ENCODE measurements at places on chromosomes 12 and 14.

- no peak for DNase-seq
Observed at GRCh38 chr14:73742520-73743238, 28.5 kb upstream of the PNMA1 start.

GRCh38 chr14:94116701-94117100, 6.2 kb downstream of the IFI27 start:
- DNase-seq: no peak

DNA sequence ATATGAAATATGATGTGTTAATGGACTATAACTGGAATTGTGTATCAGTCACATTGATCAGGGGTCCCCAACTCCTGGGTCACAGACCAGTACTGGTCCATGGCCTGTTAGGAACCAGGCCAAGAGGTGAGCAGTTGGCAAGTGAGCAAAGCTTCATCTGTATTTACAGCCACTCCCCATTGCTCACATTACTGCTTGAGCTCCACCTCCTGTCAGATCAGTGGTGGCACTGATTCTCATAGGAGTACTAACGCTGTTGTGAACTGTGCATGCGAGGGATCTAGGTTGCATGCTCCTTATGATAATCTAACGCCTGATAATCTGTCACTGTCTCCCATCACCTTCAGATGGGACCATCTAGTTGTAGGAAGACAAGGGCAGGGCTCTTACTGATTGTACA, 72.3 kb downstream of the CDK17 start:
- DNase-seq: no peak

DNA sequence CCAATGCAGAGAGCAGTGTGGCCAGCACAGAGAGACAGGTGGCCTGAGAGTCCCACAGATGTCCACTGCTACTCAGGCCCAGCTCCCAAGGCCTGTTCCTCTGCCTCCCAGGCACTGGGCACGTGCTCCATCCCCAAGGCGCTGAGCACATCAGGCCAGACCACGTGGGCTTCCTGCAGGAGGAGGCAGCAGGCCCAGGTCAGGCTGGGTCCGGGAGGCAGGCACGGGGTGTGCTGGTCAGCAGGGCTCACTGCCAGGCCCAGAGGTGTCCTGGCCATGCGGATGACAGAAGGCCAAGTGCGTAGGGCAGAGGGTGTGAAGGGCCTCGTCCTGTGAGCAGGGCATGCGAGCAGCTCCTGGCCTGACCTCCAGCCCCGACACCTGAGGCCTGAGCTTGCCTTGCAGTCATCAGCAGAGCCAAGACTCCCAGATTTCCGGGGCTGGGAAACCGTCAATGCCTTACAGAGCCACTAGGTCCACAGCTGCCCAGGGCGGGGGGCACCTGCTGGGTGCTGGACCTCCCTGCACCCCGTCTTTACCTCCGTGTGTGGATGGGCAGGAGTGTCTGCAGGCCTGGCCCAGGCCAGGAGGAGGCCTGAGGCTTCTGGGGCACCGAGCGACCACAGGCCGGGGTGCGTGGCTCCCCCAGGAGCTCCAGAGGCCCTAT, 14.9 kb downstream of the TRMT61A start:
- DNase-seq: no peak

- no peak for DNase-seq
Observed at GRCh38 chr12:124915239-124916236, 1.1 kb upstream of the UBC start.

DNA sequence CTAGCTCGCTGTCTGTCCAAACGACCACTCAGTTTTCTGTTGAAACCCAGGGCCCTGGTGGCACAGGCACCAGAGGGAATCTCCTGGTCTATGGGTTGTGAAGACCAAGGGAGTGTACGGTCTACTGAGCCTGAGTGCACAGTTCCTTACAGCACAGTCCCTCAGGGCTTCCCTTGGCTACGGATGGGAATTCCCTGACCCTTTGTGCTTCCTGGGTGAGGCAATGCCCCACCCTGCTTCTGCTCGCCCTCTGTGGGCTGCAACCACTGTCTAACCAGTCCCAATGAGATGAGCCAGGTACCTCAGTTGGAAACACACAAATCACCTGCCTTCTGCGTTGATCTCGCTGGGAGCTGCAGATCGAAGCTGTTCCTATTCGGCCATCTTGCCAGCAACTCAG, 22.6 kb downstream of the GPHN start:
- no peak for DNase-seq

GRCh38 chr14:78509516-78509915, 339.3 kb downstream of the NRXN3 start:
- DNase-seq: no peak

GRCh38 chr12:5432011-5432400, at the start of gene NTF3:
TSS of gene NTF3 (plus strand) at chr12:5432108. CDS start at chr12:5432325, 217 bp downstream.
- DNase-seq: peak; percentile 79

DNA sequence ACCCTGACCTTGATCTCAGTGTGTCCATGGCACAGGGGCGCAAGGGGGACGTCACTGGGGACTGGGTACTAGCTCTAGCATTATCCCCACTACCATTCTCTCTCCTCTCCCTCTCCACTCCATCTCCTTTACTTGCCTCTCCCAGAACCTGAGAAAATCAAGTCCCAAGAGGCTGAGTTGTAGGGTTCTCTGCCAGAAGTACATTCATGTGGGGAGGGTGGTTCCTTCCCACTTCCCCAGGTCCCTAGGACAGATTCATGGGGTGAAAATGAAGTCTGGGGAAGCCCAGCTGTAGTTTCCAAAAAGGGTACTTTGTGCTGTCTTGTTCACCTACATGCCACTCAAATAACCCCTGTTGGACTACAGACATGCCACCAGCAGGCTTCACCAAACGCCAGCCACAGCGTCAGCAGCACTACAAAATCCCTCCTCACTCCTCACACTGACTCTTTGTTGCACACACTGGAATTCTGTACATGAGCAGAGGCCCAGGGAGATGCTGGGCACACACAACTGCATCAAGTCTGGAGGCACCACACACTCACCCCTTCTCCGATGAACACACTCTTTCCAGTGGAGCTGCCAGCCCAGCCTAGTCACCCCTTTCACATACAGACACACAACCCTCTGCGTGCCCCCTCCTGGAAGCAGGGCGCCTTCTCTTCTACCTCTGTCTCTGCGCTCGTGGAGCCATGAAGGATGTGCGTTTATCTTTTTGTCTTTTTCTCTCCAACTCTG, 6.9 kb downstream of the RARG start:
- DNase-seq: no peak

DNA sequence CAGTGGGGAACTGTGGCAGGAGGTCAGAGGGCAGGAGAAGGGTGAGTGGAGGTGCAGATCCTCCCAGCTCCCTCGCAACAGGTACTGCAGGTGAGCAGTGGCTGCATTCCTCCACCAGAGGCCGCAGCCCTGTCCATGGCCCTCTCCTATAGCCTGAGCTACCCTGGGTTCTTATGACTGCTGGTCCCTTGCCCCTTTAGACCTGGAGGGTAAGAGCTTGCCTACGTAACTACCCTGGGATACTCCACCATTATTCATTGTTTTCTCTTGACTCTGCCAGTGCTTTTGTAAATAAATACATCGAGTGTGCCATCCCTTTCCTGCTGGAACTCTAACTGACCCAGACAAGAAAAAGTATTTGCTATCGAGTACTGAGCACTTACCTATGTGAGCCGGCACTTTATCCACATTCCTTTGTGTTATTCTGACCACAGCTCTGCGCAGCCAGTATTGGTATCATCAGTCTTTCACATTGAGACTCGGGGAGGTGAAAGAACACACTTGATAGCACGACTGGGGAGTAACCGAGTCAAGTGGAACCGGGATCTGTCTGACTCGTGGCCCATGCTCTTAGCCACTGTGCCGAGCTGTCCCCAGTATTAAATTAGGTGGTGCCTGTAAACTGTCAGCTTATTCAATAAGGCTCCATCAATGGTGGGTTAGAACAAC, 38.5 kb downstream of the LTBP2 start:
- peak; percentile 52 for DNase-seq

DNA sequence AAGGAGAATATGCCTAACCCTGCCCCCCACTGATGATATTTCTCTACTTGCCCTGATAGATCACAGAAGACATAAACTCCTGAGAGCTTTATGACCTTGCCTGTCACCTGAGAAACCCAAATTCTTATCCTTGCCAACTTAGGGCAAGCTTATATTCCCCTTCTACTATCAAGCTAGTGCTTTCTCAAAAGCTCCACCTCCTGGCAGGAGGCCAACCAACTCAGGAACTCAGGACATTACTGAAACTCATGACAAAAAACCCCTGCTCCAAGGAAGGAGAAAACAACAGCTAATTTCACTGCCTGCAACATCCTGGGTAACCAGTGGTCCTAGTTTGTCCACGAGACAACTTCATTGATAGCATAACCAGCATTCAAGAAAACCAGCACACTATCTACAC, 60.9 kb upstream of the FSCB start:
- no peak for DNase-seq

- DNase-seq: no peak
Observed at GRCh38 chr12:44347145-44347544, 511.3 kb downstream of the TMEM117 start.

GRCh38 chr12:111285200-111285599, 83.7 kb downstream of the PHETA1 start:
- no peak for DNase-seq

DNA sequence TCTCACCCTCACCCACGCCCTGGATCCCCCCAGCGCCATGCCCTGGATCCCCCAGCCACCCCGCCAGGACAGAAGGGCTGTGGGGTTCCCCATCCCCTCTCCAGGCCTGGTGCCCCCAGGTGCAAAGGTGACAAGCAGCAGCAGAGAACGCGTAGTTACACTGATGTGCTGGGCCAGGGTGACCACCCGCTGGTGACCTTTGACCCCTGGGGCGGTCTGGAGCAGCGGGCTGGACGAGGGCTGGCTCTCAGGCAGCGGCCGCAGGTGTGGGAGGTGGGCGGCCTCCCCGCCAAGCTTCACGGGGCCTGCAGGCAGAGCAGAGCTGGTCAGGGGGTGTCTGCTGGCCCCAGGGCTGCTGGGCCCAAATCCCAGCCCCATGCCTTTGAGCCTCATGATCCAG, 40.1 kb downstream of the RFLNA start:
- DNase-seq: no peak

DNA sequence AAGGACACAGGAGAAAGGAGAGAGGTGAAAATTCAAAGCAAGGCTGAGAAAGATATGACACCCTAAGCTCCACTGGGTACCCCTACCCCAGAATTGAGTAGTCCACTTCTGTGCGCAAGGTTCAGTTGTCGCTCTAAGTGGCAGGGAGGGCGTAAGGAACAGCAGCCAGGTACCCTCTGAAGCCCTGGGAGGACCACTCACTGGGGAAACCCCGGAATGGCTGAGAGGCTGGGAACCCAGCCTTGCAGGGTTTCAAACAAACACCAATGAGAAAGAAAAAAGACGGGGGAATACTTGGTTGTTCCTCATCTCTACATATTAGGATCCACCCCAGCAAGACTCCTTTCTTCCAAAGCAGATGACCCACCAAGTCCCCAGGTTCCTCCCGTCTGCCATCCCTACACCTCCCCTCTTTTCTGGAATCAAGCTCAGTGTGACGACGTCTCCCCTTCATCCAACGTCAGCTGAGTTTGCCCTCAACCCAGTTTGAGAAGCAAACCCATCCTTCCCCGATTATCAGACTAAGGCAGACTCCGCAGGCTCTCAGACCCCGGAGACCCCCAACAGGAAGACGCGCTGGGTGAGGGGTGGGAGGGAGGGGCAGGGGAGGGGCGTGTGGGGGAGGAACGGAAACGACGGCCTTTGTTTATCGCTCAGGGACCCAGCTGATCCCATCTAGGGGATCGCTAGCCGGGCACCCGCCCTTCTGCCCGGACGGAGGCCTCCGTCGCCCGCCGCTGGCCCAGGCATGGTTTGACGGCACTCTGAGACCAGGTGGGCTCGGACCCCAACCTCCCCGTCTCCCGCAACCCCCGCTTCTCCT, 795 bp downstream of the LMBR1L start:
- DNase-seq: no peak

DNA sequence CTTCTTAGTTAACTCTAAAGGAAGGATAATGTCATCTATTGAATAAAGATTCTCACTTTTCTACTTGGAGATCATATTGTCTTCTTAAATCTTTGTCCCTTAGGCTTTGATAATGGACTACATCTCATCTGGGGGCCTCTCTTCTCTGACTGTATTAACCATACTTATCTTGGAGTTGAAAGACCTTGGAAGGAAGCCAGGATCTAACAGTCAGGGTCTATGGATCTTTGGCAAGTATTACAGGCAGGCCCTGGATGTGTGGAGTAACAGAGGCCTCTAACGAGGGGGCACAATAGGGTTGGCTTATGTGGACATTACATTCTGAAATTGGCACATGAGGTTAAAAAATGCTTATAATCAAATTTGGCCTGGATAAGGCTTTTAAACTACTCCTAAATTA, 513.8 kb downstream of the NRXN3 start:
- DNase-seq: no peak

DNA sequence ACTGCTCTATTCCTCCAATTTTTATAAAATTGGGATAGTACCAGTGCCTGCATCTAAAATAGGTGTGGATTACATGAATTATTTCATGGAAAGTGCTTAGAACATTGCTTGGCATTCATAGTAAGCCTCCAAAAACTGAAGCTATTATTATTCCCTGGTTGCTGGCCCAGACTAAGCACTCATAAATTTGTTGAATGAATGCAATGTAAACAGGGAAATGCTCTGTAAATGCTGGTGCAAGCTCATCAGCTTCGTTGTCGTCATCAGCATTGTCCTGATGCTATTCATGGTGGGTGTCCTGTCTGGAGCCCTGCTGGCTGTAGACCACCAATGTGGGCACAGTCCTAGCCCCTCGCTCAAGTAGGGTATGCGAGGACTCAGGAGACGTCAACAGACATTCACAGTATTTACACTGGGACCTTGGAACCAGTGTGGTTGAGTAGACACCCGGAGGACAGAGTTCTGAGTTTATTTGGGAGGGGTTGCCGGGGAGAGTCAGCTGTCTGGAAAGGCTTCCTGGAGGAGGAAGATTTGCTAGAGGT, 16.5 kb downstream of the BDKRB2 start:
- DNase-seq: no peak

GRCh38 chr14:66483322-66483721, 2.8 kb upstream of the CCDC196 start:
- DNase-seq: no peak

DNA sequence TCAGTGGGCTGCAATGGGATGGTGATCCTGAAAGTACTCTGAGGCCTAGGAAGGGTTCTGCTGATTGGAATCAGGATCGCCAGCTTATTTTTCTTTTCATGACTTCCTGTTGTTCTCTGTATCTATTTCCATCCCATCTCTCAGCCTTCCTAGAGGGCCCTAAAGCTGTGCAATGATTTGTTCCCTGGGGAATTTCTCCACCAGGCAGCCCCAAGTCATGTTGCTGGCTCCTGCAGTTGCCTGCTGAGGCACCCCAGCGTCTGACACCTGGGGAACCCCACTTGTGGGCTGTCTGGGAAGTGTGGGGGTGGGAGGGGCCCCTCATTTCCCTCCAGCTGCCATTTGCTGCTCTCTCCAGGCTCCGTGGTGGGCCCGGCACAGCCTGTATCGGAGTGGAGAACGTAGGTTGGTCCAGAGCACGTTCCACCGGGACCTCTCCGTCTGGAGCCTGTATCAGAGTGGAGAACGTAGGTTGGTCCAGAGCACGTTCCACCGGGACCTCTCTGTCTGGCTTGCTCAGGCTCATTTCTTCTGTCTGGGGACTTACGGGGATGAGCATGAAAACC, 138.3 kb downstream of the TSPAN9 start:
- no peak for DNase-seq

Data from HuH-7 (cell line).